Stimulated activated CD8-positive, alpha-beta memory T cell treated with anti-CD3 and anti-CD28 coated beads, Interleukin-15, amount 100 ng/mL, for 1 hour (primary cell): ENCODE measurements at places on chromosomes 2 and 18.

DNA sequence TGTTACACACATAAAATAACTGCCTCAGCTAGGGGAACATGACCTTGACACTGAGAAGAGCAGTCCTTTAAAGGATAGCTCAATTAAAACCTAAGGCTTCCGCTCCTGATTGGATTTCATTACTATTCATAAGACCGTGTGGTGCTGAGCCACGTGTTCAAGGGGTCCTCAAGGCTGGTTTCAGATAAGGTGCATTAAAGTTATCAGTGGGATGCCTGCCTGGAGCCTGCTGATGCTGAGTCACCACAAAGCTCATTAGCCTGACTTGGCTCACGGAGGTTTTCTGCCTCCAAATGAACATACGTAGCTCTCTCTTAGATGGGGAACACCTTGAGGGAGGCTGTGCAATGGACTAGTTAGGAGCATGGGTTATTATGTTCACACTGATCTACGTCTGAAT is 518.9 kb downstream of the TDRD15 start:
- no peak for DNase-seq

GRCh38 chr2:26387189-26387588 is 14.5 kb upstream of the DRC1 start:
- DNase-seq: no peak

DNA sequence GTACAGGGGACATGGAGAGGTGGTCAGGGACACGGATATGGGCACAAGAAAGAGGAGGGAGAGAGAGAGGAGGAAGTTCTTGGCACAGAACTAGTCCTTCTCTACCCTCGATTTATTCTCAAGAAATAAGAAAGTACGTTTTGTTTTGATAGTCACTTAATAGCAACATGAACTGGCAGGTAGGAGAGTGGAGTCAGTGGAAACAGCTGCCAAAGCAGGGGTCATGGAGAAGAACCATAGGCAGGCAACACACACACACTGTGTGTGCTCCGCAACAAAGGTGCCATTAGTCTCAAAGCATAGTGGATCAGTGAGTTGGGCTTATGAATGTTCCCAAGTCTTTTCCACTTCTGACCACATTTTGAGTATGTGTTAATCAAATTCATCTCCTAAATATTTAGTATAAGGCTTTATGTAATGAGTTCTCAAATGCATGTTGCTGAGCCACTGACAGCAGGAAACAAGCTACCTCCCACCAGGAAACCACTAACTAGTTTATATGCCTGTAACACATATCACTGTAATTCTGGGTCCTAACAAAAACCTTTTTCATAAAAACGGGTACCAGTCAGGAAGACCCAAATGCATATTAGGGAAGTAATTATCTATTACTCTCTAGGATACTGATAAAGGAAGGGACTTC is 41.1 kb downstream of the IWS1 start:
- no peak for DNase-seq

DNA sequence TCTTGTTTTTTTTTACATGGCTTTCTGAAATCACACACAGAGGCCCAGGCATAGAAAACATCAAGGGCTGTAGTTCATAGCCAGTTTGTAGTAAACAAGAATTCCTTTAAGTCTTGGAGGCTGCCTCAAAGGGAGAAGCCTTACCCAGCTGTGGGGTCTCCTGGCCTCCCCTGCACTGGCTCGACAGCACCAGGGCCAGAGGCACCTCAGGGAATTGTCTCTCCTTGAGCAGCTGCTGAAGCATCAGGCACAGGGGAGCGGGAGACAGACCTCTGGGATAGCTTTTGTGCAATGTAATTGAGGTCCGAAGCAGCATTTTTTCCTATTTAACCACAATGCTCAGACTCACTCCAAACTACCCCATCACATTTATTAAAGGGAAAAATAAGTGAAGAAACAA is 209.1 kb downstream of the HRH4 start:
- no peak for DNase-seq

GRCh38 chr2:4551691-4552474 is 848.5 kb downstream of the DCDC2C start:
- no peak for DNase-seq

- no peak for DNase-seq
Observed at GRCh38 chr18:59957957-59958356, 58.2 kb downstream of the PMAIP1 start.

DNA sequence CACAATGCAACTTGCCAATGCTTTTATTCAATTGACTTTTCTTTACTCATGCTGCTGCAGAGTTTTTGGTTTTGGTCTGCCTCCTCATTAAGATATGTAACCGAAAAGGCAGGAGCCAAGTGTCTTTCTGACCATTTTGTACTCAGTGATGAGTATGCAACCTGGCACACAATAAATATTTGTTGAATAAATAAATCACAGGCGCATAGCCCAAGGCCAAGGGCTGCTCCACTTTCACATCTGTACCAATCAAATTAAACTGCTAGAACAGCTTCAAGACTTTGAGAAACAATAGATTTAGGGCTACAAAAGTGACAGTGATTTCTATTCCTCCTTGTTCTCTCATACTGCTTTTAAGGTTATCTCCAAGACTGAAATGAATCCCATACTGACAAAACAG is 828.2 kb downstream of the RNF144A start:
- DNase-seq: no peak

DNA sequence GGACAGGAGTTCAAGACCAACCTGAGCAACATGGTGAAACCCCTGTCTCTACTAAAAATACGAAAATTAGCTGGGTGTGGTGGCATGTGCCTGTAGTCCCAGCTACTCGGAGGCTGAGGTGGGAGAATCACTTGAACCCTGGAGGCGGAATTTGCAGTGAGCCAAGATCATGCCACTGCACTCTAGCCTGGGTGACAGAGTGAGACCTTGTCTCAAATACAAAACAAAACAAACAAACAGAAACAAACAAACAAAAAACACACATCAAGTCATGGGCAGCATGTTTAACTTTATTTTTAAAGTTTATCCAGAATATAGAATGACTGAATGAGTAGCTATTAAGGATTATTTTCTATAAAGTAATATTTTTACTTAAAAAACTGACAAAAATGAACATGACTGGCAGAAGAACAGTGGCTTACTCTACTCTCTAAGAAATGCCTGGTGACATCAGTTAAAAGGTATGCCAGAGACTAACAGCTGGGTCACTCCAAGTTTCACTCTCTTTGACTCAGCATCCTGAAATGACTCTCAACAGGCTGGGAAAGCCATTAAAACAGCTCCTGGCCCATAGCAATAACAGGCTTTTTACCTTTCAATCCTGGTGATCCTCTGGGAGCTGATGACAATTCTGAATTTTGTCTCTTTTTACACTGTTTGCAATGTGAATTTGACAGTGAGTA is 281.6 kb upstream of the STON1 start:
- no peak for DNase-seq

DNA sequence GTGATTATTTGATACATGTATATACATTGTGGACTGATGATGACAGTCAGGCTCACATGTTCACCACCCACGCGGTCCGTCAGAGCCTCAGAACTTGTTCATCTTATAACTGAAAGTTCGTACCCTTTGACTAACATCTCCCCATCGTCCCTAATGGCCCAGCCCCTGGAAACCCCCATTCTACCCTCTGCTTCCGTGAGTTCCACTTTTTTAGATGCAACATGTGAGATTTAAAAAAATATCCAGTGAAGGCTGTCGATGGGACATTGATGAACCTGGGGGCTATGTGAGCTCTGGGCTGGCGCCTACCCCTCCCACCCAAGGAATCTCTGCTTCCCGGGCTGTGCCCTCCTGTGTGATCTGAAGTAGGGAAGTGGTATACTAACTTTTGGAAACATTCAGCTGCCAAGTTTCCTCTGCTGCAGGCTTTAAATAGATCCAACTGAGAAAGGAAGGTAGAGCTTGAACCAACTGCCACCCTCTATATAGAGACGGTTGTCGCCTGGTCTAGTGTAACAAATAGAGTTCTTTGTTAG is 163.8 kb downstream of the FAM210A start:
- DNase-seq: no peak

- DNase-seq: no peak
Observed at GRCh38 chr2:64213532-64214275, 69.5 kb upstream of the PELI1 start.

- DNase-seq: no peak
Observed at GRCh38 chr2:106085181-106085940, 108.7 kb downstream of the UXS1 start.

GRCh38 chr2:3151153-3151918 is 226.3 kb downstream of the EIPR1 start:
- no peak for DNase-seq
